NCI-H1417 (cell line): ENCODE measurements at places on chromosomes 5 and 9.
A peak's percentile ranks its signal among the peaks of the same experiment; 100 is the strongest.

GRCh38 chr9:137506702-137507171 is 43.5 kb downstream of the PNPLA7 start:
- no peak for DNase-seq

DNA sequence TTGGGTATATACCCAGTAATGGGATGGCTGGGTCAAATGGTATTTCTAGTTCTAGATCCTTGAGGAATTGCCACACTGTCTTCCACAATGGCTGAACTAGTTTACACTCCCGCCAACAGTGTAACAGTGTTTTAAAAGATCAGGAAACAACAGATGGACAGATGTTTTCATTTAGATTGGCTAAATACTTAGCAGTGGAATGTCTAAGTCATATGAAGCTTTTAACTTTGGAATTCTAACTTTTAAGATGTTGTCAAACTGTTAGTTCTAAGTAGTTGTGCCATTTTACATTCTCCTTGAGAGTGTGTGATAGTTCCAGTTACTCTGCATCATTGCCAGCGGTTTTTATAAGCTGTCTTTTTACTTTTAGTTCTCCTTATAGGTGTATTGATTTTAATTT is 688.8 kb downstream of the SEMA5A start:
- DNase-seq: no peak

DNA sequence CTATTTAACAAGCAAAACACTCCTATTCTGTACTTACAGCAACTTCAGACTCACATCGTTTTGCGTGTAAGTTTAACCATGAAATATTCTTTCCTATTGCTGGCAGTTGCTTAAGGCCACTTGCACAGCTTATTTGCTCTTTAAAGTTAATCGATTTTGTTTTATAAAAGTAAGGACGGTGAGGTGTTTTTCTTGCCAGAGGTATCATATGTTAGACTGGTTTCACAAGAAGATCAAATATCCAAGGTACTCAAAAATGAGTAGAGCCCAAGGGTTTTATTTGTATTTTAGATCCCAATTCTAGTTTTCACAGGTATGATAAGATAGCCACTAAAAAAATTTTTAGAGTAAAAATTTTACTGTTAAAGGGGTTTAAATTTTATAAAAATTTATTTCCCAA is 16.2 kb downstream of the CLINT1 start:
- no peak for DNase-seq

DNA sequence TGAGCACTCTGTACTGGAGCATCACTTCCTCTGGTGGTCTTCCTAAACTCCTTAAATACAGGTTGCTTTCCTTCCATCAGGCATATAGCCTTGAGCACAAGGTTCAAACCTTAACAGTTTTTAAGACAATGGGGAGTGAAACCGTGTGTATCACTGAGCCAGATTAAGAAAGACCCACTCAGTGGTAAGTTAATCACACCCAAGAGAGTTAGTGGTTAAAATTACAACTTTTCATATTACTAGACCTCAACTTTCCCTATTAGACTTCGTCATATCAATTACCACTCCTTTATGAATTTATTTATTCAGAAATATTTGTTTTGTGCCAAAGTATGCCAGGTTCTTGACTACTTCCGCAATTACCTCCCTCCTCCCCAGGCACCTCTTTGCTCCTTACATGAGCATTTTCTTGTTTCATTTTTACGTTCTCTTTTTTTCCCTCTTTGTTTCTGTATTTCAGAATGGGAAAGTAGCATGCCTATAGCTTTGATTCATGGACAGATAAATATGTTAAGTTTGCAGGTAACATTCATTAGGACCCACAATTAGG is 351.0 kb downstream of the KIAA0825 start:
- DNase-seq: no peak

GRCh38 chr5:82018462-82018861 is 46.6 kb downstream of the ATG10 start:
- DNase-seq: peak; percentile 53

DNA sequence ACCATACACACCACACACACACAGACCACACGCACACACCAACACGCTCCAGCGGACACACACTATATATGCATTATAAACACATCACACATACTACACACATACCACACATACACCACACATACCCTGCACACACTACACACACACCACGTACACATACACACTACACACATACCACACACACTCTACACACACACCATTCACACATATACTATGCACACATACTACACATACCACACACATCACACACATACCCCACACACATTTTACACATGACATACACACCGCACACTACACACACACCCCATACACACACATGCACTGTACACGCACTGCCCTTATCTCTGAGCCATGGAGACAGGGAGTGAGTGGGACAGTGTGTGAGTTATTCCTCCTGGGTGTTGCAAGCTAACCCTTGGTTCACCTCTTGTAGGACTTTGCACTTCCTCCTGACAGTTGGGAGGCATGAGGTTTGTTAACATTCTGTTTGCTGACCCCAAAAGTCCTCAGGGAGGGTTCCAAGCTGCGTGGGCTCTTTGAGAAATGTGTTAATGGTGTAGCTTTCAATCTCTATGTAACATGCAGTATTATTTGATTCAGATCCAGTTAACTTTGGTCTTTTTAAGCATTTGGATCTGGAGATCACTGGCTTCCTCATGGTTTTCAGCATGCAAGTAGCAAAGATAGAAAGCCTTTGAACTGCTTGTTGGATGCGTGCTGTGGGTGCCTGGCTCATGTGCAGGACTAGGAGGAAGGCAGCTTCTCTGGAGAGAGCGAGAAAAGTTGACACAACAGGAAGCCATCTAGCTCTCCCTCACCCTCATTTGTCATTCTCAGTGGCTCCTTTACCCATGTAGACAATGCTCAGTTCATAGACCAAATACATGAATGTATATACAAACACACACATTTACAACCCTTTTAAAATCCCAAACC is 13.7 kb downstream of the IL31RA start:
- DNase-seq: no peak

DNA sequence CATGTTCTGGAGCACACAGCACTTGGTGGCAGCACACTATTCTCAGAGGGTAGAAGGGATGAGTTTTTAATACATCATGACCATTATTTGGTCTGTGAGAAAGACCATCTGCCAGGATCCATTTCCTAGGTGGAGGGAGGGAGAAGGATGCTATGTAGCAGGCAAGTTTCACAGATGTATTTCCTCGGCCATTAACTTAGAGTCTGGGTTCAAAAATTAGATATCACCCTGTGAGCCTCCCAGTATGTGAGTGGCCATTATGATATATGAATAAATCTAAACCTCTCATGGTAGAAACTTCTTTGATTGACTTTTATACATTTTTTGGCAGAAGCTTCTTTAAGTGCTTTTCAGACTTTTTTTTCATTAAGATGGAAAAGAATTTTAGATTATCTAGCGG is 133.9 kb downstream of the SREK1 start:
- no peak for DNase-seq

DNA sequence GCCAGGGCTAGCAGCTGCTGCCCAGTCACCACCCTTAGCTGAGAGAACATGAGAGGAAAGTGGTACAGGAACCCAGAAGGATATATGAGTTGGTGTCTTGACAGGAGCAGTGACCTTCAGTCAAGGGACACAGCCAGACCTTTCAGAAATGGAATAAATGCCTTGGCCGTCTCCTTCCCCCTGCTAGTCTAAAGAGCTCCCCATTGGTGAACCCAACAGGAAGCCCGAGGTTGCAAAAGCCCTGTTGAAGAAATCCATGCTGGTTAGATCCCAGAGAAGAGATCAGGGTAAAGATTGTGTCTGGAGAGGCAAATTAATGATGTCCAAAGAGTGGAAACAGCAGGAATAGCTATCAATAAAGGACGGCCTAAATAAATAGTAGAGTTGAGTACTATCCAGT is 244.5 kb downstream of the NR3C1 start:
- no peak for DNase-seq

DNA sequence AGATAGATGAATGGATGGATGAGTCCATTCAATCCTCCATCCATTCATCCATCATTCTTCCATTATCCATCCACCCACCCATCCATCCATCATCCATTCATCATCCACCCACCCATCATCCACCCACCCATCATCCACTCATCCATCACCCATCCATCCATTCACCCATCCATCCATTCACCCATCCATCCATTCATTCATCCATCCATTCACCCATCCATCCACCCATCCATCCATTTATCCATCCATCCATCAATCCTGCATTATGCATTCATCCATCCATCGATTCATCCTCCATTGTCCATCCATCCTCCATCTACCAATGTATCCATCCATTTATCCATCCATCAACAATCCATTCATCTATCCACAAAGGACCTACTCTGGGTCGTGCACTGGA is 12.8 kb upstream of the PHYKPL start:
- DNase-seq: no peak

GRCh38 chr9:18580151-18580550 is 106.2 kb downstream of the ADAMTSL1 start:
- no peak for DNase-seq

GRCh38 chr9:14315875-14316601 is 2.1 kb upstream of the NFIB start:
- no peak for DNase-seq

DNA sequence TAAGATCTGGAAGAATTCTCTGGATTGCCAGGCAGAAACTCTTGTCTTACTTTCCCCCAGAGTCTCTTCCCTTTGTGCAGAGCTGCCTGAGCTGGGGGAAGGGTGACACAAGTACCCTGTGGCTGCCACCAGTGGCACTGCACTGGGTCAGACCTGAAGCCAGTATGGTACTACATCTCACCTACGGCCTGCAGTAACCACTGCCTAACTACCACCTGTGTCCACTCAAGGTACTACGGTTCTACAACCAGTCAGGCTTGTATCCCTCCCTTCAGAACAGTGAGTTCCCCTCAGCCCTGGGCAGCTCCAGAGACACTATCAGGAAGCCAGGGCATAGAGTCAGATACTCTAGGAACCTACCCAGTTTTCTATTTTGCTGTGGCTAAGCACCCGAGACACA is 212.0 kb upstream of the POU5F2 start:
- no peak for DNase-seq

DNA sequence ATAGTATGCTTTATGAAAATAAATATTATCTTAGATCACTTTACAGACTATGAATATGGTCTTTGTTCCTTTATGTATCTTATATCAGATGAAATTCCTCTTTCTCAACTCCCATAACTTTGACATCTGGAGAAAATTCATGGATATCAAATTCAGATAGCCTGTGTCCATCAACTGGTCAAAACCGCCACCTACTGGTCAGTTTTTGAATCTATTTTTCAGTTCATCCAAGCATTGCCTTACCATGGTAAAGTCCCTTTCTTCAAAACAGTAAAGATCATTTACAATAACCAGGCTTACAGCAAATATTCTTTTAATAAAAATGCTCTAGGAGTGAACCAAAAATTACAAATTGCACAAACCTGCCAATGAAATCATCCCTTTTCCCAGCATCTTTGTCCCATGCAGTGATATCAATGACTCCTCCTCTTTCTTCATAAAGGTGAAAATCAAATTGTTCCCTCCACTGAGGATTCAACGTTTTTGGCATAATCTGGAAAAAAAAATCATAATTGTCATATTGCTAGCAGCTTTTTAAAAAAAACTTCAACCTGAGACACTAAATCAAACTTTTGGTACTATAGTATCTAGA is 290.5 kb downstream of the SLF1 start:
- peak; percentile 42 for DNase-seq

GRCh38 chr9:126169736-126170135 is 156.9 kb upstream of the MVB12B start:
- no peak for DNase-seq

DNA sequence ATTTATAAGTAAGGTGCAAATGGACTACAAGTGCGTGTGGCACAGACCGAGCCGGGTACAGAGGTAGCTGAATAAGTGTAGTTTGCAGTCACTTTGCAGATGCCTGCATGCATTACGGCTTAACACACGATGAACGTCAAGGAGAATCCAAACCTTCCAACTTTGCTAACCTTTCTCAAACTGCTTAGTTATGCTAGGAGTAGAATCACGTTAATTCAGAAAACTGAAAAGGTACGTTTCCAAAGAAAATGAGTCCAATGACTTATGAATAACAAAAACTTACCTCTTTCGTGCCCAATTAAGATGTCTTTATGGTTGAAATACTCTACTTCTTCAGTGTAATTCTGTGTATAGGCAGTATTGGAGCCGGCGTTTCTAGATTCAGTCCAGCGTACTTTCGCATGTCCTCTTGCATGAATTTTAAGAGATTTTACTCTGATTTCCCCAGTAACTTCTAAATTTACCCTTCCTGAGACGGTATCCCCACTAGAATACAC is 539 bp downstream of the ARRDC3 start:
- DNase-seq: peak; percentile 55

DNA sequence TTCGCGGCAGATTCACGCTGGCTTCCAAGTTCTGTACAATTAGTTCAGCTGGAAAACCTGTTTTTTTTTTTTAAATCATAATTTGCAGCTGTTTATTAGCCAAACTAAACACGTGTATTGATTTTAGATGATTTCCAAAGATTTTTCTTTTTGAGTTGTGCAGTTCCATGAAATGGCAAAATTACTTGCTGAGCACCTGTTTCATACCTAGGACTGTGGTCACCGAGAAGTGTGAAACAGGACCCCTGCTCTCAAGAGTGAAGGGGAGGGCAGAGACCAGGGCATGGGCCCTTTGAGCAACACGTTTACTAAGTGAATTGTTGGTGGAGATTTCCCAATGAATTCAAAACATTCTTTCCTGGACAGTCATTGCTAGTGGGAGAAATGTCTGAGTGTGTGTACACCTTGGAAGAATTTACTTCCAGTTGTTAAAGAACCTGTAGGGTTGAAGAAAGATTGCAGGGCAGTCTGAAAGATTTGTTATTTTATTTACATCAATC is 688 bp downstream of the SNX24 start:
- peak; percentile 70 for DNase-seq

DNA sequence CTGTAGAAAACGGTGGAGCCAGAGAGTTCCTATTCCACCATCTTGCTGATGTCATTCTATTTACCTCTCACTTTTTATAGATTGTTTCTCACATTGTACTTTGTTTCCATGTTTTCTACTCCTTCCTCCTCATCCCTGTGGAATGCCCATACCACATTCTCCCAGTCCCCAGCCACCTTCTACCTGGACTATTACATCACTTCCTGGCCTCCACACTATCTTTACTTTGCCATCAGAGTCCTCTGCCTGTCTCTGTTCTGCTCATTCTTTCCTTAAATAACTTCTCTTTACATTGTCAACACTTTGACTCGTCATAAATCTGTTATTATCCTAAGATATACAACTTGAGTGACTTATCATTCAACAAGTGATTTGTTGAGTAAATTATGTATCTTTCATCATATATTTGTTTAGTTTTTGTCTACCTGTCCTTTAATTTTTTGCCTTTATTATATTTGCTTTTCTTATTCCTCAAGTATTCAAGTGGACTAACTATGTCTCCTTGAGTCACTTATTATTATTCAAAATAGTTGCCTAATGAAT is 182.5 kb downstream of the ADGRV1 start:
- no peak for DNase-seq
